ENCODE measurements at places on chromosomes 6 and 20. TPM values are rescaled to one million over a fixed set of nuclear protein-coding genes. Genes with fewer than 3 reads are reported as not detected.

DNA sequence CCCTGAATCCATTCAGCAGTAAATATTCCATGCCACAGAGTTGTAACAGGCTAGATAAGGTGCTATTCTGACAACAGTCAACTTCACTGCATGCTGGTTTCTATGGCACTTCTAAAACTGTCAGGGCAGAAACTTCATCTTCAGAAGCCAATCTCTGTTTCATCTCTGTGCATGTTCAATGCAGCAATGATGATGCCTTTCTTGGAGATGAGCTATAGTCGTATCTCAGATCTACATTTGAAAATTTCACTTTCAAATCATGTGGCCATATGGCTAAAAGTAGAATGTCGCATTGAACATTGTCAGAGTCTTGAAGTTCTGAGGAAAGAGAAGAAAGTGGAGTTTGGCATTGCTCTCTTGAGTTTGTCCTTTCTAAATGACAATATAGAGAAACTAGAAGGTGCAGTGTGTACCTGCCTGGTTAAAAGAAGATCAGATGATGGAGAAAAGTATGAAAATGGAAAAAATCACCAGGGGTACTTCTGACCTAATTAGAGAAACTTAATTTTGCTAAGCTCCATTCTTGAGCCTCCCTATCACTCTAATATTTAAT is 49.0 kb upstream of the VSTM2L start:
- no peak for DNase-seq

GRCh38 chr6:47237196-47237595 is 72.5 kb downstream of the TNFRSF21 start:
- no peak for DNase-seq

SLC17A4 gene
- total RNA-seq: not detected

DNA sequence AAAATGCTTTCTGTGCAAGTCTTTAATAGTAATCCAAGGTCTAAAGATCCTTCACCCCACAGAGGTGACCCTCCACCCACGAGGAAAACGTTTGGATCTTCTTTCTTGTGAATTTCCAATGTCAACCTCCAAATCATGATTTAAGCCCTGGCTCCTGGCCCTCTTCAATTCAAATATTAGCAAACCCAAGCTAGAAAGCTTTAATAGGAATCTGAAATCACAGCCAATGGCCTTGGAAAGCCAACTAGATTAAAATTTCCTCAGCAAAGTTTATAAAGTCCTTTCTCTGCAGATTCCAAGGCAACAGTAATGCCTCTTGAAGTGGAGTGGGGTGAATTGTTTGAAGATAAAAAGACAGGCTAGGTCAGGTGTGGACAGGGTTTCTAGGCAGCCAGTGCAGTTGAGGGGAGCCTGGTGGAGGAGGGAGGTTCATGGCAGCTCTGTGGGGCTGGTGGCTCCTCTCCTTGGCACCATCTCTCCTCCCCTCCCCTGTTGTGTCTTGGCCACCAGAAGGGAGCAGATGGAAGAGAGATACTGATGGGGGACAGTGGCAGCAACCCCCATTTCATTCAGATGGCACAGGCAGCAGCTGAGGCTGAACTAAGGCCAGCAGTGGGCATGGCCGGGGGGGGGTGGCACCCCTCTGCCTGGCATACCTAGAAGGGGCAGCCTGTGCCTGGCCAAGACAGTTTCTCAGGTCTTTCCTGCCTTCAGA is 12.0 kb upstream of the UQCC2 start:
- DNase-seq: no peak

DNA sequence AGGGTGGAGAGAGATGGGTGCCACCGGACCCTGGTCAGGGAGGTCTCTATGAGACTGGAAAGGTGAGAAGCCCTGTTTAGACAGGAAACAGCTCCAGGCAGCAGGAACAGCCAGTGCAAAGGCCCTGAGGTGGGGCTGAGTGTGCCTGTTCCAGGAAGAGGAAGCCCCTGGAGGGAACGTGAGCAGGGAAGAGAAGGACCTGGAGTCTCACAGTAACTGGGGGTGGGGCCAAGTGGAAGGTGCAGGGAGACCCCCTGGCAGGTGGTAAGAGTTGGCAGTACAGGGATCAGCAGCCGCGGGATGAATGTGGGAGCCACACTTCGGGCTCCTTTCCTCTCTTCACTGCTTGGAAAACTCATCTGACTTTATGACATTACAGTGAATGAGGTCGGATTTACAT is 43.8 kb upstream of the CST5 start:
- no peak for DNase-seq

DNA sequence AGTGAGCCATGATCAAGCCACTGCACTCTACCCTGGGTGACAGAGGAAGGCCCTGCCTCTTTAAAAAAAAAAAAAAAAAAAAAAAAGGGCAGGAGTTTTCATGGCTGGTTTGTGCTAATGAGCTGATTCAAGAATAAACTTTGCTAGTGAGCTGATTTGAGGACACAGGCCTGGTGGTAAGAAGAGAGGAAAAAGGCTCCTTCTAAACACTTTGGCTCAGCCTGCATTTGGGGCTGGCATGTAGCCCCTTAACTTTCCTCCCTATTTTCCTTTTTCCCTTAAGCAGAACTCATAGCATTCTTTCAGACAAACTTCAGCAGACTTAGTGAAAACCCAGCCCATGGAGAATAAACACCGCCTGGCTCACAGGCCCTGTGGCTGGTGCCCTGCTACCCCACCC is 432.7 kb downstream of the PTPRT start:
- no peak for DNase-seq

- DNase-seq: no peak
These were observed 187.2 kb downstream of the TFAP2C start for GRCh38 chr20:56816349-56816748.

LINC00237 gene
- total RNA-seq: not detected

DNA sequence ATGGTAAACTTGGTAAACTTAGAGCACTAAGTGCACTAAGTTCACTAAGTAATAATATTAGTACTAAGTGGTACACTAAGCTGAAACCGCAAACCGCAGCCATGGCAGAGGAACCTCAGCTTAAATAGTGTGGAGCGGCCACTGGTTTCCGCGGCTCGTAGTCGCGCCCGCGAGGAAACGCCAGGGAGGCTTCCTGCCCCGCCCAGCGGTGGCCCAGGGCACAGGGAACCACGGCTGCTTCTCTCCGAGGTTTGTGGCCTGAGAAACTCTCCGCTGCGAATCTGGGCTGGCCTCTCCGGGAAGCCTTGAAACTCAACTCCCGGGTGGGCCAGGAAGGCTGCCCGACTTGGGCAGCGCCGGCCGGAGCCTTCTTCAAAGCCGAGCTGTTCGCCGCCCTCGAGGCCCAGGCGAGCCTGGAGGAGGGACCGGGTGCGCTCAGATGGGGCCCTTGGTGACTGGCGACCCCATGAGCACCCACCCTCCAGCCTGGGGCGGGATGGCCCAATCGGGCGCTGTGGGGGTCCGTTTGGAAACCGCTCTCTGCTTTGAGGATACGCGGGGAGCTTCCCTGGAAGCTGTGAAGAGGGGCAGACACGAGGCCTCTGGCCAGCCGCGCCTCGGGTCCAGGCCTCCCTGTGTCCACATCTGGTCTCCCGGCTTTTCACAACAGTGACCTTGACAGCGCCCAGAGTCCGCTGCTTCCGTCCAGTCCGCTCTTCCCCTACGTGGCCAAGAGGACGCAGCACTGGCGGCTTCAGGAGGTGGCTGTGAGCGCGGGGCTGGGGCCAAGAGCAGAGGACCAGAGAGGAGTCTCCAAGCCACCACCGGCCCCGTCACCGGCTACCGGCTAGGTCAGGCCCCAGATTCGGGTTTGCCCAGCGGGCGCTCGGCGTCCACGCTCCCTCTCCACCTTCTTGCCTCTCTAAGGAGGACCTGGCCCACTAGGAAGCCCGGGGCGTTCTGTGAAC is 25.4 kb upstream of the HLA-E start:
- DNase-seq: no peak

GRCh38 chr20:3134151-3134550 is 25.5 kb downstream of the FASTKD5 start:
- DNase-seq: no peak

GRCh38 chr6:50128420-50129005 is 78.8 kb upstream of the DEFB112 start:
- peak; percentile 8 for DNase-seq

GNAS-AS1 gene
- total RNA-seq: 1.7 TPM

POPDC3 gene
- total RNA-seq: 45.1 TPM

DNA sequence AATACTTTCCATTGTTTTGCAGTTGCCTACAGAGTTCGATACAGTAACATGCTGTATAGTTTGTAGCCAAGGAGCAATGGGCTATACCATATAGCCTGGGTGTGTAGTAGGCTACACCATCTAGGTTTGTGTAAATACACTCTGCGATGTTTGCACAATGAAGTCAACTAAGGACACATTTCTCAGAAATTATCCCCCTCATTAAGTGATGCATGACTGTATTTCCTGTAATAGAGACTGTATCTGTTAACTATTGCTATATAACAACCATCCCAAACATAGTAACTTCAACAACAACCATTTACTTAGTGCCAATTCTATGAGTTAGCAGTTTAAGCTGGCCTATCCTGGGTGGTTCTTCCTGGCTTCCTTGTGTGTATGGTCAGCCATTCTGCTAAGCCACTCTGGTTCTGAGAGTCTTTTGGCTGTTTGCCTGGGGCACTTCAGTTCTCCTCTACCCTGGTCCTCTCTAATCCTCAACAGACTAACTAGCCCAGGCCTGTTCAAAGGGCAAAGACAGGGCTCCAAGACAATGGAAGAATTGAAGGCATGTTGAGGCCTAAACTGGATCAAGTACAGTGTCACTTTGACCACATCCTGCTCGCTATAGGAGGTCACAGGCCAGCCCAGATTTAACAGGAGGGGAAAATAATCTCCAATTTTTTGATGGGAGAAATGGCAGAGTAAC is 124.0 kb downstream of the PLCB1 start:
- DNase-seq: no peak

ZNF391 gene
- total RNA-seq: 5.5 TPM

- no peak for DNase-seq
These were observed 236.0 kb downstream of the TBXT start for GRCh38 chr6:165931675-165932074.

- no peak for DNase-seq
These were observed 54.9 kb upstream of the TULP4 start for GRCh38 chr6:158257425-158257759.

GRCh38 chr6:111536910-111537527 is 54.0 kb upstream of the REV3L start:
- DNase-seq: no peak
